ENCODE measurements at places on chromosomes 7 and 10.
A peak's percentile ranks its signal among the peaks of the same experiment; 100 is the strongest.

DNA sequence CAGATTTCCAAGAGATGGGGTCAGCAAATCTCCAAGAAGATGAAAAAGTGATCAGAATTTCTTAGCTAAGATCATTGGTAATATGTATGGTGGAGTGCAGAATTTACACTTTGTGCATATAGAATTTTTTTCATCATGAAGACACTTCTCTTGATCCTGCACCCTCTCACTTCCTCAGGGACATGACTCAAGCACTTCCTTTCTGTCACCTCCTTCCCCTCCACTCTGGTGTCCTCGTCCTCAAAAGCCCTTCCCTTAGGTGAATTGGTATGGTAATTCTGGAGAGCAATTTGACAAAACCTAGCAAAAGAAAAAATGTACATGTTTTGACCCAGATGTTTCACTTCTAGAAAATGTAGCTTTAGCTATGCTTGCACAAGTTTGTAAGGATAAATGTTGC is 18.1 kb downstream of the CALN1 start:
- DNase-seq = no peak

- no peak for DNase-seq
Measured at GRCh38 chr10:52217531-52217930, 96.5 kb upstream of the DKK1 start.

- no peak for DNase-seq
Measured at GRCh38 chr7:73933091-73933490, 72.1 kb downstream of the TMEM270 start.

GRCh38 chr10:27743012-27743876 is 2.4 kb downstream of the MKX start:
- peak; percentile 14 for DNase-seq

DNA sequence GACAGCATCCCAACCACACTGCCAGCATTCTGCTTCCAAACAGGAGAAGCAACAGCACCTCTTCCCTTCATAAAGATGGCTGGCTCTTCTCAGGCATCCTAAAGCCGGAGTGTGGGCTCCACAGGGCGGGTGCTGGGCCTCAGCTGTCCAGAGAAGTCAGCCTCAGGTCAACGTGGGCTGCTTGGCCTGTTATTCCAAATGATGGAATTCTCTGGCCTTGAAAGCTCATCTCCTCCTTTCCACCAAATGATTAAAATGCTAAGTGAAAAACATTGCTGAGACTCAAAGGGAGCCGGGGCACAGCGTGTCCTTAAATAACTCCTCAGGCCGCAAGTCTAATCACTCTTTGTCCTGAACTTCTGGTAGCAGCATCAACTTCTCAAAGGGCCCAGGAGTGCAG is 53.1 kb upstream of the CPXM2 start:
- DNase-seq = no peak

DNA sequence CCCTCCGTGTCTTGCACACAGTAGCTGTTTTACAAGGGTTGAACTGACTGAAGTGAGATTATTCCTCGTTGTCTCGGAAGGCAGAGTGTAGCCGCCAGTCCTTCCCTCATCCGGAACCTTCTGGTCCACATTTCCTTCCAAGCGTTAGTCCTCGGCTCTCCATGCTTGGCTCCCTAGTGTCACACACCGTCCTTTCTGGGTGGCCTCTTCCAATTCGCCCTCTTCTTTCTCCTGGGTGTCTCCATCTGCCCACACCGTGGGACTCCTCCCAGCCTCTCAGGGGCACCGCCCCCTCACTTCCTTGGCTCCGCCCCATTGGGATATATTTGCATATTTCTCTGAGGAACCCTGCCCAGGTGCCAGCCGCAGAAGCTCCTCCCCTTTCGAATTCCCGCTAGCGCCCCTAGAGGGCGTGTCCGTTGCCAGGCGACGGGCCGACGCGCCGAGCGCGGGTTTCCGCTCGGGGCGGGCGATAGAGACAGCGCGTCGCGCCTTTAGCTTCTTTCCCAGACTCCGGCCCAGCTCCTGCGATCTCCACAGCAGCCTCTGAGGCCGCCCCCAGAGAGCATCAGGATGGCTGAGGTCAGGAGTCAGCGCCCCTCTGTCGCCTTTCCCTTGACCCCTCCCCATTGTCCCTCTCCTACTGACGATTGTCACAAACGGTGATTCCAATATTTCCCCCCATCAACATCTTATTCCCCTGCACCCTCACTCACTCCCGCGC is at the start of gene CFAP58:
TSS of gene CFAP58 (plus strand) at position 509 of the 724 bp plus-strand sequence. CDS start at position 574, 65 bp downstream.
- peak; percentile 86 for DNase-seq

DNA sequence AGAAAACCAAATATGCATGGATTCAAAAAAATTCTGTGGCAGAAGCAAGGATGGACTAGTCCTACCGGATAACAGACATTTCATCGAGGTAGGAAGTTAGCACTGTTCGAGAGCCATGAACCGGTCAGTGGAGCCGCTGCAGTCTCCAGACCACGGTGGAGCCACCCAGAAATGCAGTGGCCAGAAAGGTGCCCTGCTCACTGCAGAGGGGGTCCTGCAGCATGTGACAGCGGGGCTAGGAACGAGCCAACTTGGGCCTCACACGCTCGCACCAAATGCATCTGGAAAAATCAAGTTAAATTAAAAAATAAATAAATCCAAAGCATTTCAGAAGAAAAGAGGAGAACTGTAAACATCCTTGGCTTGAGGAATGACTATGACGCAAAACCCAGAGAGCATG is 13.1 kb upstream of the CFAP46 start:
- no peak for DNase-seq

GRCh38 chr10:121813857-121814256 is 114.0 kb downstream of the ATE1 start:
- DNase-seq = no peak

- no peak for DNase-seq
Measured at GRCh38 chr10:118581340-118581739, 14.1 kb downstream of the PRLHR start.

GRCh38 chr10:124497196-124497881 is 35.7 kb downstream of the LHPP start:
- DNase-seq = no peak

- DNase-seq = no peak
Measured at GRCh38 chr7:2046581-2047565, 185.9 kb downstream of the MAD1L1 start.

- no peak for DNase-seq
Measured at GRCh38 chr7:125118444-125118843, 188.8 kb upstream of the POT1 start.

GRCh38 chr10:114030140-114030539 is 13.5 kb upstream of the ADRB1 start:
- no peak for DNase-seq

GRCh38 chr7:28528899-28529298 is 116.6 kb downstream of the CREB5 start:
- no peak for DNase-seq

DNA sequence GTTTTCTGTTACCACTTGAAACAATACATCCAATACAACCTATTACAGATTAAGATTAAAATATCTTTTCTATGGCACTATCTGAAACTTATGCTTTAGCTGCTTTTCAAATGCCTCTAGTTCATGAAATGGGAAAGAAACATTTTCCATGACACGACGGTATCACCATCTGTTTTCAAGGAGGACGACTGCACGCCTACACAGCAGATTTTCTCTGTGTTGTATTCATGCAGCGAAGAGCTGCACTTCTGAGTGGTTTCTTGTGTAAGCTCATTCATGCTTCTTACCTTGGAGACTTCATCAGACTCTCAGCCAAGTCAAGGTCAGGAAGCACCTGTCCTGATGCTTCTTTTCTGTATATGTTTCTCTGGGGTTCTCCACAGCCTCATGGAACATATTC is 179.2 kb downstream of the DYNC1I1 start:
- DNase-seq = no peak

DNA sequence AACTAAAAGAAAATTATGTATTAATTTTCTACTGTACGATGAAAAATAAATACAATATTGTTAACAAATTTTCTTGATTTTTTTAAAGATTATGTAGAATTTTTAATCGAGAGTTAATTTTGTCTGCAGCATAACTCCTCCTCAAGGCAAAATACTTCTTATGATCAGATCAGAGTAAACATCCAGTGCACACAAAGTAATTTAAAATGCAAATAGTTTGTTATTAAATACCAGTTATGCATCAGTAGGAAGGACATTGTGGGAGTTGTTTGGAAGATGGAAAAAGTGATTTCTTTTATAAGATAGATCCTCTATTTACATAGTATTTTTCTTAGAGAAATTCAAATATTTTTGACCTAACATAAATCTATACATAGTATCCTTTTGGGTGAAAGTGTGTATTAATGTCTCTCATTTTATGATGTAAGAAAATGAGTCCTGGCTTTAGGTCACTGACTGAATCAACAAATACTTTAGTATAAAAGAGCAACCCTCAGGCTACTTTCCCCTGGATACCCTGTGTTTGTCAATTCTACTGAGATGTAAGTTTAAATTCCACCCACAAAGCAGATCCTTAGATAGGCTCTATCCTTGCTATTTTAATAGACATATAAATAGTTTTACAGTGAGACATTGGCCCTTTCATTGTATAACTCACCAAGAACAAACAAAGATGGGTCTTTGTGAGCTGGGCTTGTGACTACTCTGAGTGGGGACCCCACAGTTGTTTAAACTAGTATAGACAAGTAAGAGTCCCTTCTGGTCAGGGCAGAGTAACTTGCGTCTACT is 1133.7 kb downstream of the GATA3 start:
- DNase-seq = no peak

- DNase-seq = no peak
Measured at GRCh38 chr10:86247588-86247987, 119.0 kb downstream of the GRID1 start.

- no peak for DNase-seq
Measured at GRCh38 chr7:100053215-100053614, 3.6 kb downstream of the ZSCAN21 start.

DNA sequence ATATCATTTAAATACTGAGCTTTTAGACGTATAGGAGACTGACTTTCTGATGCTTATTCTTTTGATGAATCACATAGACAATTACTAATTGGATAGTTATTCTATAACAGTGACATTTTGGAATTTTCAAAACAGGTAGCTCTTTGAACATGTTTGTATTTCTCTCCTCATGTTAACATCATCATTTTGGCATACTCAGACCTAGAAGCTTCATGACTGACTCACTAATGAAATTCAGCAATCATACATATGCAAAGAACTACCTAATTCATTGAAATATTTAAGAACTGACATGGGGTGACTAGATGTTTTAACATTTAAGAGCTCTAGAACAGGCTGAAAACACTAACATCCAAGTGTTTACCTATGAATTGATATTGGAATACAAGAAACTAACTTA is 192.3 kb downstream of the VTI1A start:
- DNase-seq = no peak

GRCh38 chr7:128946936-128947830 is 9.5 kb downstream of the IRF5 start:
- no peak for DNase-seq

- DNase-seq = no peak
Measured at GRCh38 chr10:5615316-5615715, 51.1 kb downstream of the ASB13 start.

- DNase-seq = no peak
Measured at GRCh38 chr7:27462575-27463270, 200.0 kb downstream of the HIBADH start.

DNA sequence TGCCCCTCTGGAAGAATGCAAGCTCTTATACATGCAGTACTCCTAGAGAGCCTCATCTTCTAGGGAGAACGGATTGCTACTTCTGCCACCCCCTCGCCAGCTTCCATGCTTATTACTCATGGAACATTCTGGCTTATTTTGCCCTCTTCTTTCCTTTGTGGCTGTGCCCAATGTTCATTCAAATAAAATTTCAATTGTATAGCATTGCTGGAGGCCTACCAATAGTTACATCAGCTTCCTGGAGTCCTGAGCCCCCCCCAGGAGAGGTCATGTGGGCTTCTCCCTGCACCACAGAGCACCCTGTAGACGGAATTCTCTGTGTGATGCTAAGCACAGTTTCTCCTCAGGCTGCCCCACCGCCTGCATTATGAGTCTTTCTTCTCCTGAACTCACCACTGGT is 1094.0 kb downstream of the KCNMA1 start:
- no peak for DNase-seq

- no peak for DNase-seq
Measured at GRCh38 chr10:29646238-29646902, 11.6 kb upstream of the SVIL start.

GRCh38 chr10:123156078-123156477 is 1.9 kb downstream of the BUB3 start:
- no peak for DNase-seq

DNA sequence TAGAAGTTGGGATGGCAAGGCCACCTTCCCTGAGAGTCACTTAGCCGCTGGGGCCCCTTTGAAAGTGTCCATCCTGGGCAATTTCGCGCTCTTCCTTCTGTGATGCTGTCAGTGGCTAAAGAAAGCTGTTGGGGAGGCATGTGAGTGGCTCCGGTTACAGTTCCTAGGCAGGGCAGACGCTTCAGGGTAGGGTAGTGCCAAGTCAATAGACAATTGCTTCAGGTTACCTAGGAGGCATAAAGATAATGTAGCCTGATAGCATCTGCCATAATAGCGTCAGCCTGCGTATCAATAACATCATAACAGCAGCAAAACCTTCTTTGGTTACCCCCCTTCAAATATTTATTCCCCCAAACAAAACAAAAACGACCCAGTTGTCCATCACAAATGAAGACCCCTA is at the start of gene FAM107B:
TSS of gene FAM107B (minus strand) at position 101 of the 400 bp plus-strand sequence. CDS start 234 bp downstream, outside the sequence.
- DNase-seq = no peak

- DNase-seq = no peak
Measured at GRCh38 chr10:26690731-26691475, 6.6 kb upstream of the PDSS1 start.

- DNase-seq = no peak
Measured at GRCh38 chr10:95447685-95448084, 113.5 kb downstream of the SORBS1 start.

GRCh38 chr10:17062493-17062892 is 67.1 kb downstream of the CUBN start:
- no peak for DNase-seq

- DNase-seq = no peak
Measured at GRCh38 chr10:75363431-75363830, 38.1 kb downstream of the ZNF503 start.

DNA sequence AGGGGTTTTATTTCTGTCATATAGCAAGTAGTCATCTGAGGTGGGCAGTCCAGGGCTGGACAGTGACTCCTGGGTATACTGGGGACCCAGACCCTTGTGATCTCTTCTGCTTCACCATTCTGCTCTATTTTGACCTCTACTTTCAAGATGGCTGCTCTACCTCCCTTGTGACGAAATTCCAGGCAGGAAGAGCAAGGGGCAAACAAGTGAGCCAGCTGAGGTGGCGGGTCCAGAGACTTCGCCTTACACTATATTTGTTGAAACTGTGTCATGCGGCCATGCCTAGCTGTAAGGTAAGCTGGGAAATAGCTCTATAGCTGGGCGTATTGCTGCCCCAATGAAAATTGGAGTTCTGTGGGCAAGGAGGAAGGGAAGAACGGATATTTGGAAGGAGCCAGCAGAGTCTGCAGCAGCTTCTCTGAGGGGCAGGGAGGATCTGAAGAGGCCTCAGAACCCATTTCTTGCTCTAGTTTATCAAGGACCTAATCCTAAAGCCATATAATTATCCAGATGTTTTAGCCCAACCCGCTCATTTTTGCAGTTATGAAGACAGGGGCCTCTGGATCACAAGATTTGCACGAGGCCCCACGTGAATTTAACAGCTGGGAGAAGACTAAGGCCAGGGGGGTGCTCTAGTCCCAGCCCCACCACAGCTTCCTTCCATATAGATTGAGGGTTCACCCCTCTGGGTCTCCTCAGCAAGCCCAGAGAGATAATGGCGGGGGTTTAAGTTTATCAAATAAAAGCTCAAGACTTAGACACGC is 7.7 kb upstream of the CPA1 start:
- DNase-seq = no peak

- no peak for DNase-seq
Measured at GRCh38 chr10:128943111-128943510, 523.9 kb upstream of the MGMT start.
